ENCODE measurements at places on chromosomes 4 and X.
A peak's percentile ranks its signal among the peaks of the same experiment; 100 is the strongest.

- DNase-seq = no peak
These were observed 225.1 kb upstream of the GALNTL6 start for GRCh38 chr4:171588051-171588545.

GRCh38 chrX:39421006-39421405 is 619.7 kb downstream of the MID1IP1 start:
- no peak for DNase-seq

DNA sequence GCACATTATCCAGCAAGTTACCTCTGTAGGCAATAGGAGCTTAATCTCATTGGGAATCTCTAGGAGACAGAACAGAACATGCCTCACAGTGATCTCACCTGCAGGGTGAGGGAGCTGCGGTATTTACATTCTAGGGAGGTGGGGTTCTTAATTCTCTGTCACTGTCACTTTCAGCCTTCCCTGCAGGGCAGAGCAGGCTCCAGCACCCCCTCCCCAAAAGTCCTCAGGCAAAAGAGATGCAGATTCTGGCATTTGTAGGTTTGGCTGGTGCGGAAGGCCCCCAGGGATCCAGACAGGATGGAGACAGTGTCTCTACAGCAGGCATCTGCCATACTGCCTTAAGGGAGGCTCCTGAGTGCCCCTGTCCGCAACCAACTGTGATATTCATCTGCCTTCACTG is 166.4 kb upstream of the ATP6AP2 start:
- DNase-seq = no peak

GRCh38 chr4:147865926-147866325 is 134.0 kb downstream of the ARHGAP10 start:
- DNase-seq = no peak

DNA sequence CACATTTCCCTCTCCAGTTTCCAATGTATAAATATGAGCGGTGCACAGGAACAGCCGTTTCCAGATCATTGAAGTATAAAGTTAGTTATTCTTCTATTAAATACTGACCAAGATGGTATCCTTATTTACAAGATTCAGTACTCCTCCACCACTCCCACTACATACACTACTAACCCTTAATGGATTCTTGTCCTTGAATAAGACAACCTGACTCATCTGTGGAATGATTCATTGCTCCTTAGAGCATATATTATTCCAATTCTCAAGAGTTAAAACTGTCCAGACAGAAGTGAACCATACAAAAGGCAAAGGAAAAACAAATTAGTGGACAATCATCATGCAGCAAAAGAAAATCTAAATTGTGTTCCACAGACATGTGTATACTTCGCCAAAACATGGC is 373.3 kb downstream of the IDS start:
- DNase-seq = no peak

GRCh38 chr4:111519683-111520082 is 625.6 kb upstream of the FAM241A start:
- no peak for DNase-seq

GRCh38 chr4:184666670-184667069 is 17.1 kb downstream of the PRIMPOL start:
- DNase-seq = no peak

DNA sequence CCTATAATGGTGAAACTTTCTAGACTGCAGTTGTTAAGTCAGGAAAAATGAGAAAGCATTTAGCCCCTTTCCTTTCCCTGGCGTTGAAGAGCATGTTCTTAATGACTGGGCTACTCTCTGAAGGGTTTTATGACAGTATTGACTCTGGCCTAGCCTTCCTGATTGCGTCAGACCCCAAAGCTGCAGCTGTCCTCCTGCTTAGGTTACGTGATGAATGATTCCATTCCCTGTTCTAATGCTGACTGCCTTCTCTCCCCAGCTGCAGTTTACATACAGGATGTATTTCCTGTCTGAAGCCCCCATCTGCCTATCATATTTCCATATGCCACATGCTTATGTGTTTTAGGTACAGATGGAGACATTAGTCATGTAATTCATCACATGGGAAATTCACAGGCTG is 105.8 kb upstream of the EGFL6 start:
- DNase-seq = peak; percentile 77

DNA sequence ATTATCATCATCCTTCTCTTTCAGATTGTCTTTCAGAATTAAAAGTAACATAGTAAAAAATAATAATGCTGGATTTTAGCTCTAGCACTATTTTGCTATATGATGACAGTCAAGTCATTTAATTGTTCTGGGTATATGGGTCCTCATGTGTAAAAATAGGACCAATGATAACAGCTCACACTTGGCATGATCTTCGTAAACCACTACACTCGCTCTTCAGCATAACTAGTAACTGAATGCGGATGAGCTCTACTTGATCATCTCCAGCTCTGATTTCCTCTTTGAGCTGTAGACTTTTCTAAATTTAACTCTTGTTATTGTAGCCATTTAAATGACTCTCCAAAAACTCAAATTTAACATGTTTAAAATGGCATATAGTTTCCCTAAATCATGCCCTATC is 831.8 kb upstream of the HS3ST1 start:
- DNase-seq = no peak

DNA sequence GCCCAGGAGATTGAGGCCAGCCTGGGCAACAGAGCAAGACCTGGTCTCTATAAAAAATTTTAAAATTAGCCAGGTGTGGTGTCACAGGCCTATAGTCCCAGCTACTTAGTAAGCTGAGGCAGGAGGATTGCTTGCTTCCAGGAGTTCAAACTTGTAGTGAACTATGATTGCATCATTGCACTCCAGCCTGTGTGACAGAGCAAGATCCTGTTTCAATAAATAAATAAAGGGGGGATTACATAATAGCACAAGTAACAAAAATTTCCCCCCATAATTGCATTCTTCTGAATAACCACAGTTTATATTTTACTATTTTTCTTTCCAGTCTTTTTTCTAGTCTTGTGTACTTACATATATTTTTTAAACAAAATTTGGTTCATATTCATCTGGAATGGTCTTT is 135.6 kb downstream of the CHIC2 start:
- no peak for DNase-seq

GRCh38 chr4:186061921-186062320 is 7.0 kb upstream of the TLR3 start:
- no peak for DNase-seq

- DNase-seq = peak; percentile 98
These were observed 341.4 kb downstream of the DHRSX start for GRCh38 chrX:2159393-2159792.

- DNase-seq = no peak
These were observed 53.2 kb downstream of the HADH start for GRCh38 chr4:108042927-108043326.

GRCh38 chrX:79182616-79183015 is 38.1 kb downstream of the GPR174 start:
- no peak for DNase-seq

GRCh38 chrX:87664381-87664780 is 146.8 kb downstream of the KLHL4 start:
- DNase-seq = no peak

- DNase-seq = no peak
These were observed 1.3 kb upstream of the ADH7 start for GRCh38 chr4:99436462-99436861.

- DNase-seq = no peak
These were observed 182.1 kb downstream of the EVC2 start for GRCh38 chr4:5526080-5526846.

DNA sequence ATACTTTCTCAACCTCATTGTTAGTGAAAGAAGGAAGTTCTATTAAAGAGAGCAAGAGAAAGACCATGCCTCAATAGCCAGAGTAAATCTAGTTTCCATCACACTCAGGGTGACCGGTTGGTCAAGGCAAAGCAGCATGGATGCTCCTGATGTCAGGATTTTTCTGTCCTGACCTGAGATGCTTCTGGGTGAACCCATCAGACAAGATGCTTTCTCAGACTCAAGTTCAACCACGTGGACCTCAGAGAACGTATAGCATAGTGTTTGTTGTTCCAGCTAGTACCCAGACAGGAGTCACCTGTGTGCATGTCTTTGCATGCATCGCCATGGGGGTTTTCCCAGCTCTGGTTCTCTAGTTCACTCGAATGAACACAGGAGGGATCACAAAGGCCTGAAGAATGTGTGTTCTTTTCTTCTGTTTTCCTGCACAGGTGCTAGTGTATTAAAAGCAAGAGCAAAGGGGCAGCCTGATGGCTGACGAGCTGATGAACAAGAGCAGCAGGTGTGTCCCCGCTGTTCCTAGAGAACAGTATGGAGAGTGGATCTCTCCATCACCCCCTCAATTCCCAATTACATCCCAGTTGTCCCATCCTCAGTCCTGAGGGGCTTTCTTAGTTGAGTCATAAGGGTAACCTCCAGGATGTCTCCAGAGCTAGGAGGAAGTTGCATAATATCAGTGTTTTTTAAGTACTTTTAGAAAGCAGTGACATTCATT is 110.5 kb upstream of the ENPP6 start:
- DNase-seq = peak; percentile 45

GRCh38 chrX:114584375-114584943 is 573 bp downstream of the HTR2C start:
- no peak for DNase-seq

- no peak for DNase-seq
These were observed 683.8 kb upstream of the PABPC4L start for GRCh38 chr4:134885436-134885835.

DNA sequence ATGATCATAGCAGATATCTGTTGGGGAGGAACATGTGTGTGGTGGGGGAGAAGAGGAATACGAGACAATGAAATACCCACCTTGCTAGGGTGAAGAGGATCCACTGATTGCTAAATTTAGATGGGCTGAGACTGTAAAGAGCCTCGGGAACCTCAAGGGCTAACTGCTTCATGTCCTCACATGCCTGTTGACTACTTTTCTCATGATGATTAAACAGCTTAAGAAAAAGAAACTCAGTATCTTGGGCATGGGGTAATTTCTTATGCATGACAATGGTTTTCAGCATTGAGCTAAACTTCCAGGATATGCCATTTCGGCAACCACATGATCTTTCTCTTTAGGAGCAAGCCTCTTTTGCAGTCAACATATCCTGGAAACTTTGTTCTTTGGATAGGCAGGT is 3.9 kb upstream of the LNX1 start:
- DNase-seq = no peak

DNA sequence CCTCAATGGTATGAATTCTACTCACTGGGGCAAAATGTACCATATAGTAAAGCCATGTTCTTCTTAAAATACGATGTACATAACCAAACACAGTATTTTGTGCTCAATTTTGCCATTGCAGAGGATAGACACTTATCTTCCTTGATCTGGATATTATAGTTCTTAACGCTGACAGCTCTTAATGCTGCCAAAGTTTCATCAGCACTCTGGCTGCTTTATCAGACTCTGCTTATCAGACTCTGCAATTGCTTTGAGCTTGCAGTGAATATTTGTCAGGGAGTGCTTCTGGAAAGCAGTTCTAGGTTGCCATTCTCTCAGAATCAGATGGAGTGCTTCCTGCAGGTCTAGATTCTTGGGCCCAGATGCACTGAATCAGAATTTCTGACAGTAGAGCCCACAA is 863.1 kb downstream of the CCSER1 start:
- DNase-seq = no peak

DNA sequence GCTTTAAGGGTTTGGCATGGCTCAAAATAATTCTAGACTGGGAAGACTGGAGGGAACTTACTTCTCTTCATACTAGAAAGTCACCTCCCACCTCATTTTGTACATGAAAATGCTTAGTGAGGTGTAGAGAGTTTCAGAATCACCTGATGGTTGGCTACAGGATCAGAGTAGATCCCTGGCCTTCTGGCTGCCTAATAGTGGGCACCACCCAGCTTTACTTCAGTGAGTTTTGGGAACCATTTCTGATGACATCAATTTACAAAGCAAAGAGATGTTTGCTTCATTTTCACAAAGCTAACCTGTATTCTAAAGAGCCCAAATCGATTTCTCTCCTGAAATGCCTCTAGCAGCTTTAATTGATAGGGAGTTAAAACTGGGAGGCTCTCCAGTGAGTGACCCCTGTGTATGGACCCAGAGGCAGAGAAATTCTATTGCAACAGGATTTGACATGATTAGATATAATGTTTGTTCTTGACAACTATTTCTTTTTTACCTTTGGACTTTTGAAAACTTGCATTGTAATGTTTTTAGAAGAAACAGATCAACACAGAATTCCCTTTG is 180.5 kb downstream of the PTTG2 start:
- no peak for DNase-seq

DNA sequence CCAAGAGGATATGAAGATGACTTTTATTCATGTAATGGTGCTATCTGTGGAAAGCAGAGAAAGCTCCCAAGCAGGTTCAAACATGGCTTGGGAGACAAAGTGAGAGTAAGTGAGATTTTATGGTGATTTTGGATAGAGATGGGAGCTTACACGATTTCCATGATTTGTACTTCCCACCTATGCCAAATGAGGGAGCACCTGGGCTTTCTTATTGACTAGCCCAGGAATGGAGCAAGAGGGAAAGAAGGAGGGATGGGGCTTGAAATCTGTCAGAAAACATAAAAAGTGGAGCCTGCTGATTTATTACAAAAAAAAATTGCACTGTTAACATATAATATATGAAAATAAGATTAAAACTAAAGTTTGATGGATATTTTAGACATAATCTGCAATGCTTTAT is 703.5 kb upstream of the PABPC4L start:
- no peak for DNase-seq

DNA sequence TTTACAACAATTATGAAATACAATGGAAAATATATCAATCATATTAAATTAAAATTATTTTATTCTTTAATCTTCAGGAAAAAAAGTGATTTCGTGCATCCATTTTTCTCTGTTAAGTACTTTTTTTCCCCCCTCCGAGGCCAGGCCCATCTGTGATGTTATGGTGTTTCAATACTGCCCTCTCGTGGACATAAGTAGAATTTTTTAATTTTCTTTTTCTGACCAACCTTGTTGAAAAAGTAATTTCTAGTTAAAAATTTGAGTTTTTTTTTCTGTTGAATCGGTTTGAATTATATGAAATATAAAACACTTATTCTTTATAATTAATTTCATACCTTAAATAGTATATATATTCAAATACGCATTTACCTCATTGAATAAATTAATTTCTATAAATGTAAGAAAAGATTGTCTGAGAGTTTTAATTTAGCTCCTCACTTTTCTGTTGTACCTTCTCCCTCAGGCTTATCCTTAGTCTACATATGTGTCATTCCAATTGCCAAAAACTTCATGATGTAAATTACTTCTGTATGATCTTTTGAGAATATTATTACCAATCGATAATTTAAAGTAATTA is 175.8 kb upstream of the TECRL start:
- DNase-seq = peak; percentile 18

GRCh38 chr4:123748806-123749205 is 352.2 kb downstream of the SPRY1 start:
- no peak for DNase-seq

- DNase-seq = no peak
These were observed 157.6 kb downstream of the GASK1B start for GRCh38 chr4:158015241-158015640.

GRCh38 chr4:123802082-123802645 is 405.6 kb downstream of the SPRY1 start:
- DNase-seq = no peak

- no peak for DNase-seq
These were observed 62.4 kb downstream of the JADE1 start for GRCh38 chr4:128871948-128872347.

- no peak for DNase-seq
These were observed 148.1 kb downstream of the PPARGC1A start for GRCh38 chr4:23741681-23742191.
